ENCODE measurements at places on chromosomes 6 and 20.

DNA sequence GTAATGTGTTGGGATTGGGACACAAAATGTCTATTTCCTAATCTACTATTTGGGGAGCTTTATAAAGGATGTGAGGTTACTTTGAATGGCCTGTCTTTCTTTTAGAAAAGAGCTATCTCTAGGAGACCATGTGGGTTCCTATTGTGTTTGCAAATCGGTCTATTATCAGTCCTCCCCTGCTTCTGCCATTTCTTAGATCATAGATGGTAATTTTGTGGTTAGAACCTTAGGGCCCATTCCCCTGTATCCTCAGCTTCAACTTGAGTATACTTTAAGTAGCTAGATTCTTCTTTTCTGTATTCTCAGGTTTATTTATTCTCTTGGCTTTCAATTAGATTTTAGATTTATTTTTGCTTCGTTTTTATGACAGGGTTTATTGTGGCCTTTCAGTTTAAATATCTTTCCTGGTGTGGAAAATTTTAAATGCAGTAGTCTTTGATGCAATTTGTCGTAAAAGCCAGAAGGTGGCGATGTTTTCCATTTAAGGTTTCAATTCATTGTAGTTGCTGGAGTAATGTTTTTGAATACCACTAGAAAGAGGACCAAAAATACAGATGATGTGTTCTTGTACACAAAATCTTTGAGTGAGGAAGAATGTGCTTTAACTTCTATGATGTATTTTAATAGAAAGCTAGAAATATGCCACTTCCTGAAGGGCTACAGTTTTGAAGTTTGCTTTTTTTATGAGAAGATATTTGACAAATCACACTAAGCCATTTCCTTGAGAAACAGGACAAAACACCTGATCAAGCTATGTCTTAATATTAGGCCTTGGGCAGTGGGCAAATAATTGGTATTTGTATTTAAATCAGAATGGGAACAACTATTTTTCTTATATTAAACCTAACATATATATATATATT lies 20.3 kb downstream of the TBPL1 start:
- DNase-seq, result no peak

- no peak for DNase-seq
Measured at GRCh38 chr20:38628580-38629470, 27.2 kb downstream of the ARHGAP40 start.

DNA sequence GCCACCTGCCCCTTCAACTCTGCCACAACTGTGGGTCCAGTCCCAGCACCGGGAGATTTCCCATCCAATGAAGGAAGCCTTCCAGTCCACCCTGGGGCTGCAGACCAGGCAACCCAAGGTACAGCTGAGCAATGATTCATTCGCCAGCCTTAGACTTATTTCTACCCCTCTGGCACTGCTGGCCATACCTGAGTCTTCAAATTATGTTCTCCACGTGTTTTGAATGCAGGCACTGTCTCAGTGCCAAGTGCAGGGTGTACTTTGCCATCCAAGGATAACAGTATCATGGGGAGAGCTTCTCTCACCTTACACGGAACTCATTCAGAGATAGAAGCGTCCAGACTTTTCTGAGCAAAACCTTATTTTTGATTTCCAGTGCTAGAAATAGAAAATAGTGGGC lies 175.6 kb downstream of the ZFP64 start:
- DNase-seq, result no peak

DNA sequence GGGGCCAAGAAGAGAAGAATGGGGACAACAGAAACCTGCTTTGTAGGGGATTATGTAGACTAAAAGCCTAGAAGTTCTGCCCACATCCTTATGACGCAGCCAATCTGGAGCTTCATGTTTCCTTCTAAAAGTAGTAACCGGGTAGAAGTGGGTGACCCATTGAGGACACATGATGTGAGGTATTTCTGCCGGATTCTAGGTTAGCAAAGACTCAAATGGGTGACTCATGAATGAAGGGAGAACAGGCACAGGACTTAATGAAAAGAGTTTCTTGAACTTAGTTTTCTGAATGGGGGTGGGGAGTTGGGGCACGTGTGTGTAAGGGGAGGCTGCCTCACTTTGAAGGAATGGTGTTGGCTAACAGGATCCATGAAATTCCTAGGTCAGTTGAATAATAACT lies 68.8 kb downstream of the CDS2 start:
- DNase-seq, result no peak

DNA sequence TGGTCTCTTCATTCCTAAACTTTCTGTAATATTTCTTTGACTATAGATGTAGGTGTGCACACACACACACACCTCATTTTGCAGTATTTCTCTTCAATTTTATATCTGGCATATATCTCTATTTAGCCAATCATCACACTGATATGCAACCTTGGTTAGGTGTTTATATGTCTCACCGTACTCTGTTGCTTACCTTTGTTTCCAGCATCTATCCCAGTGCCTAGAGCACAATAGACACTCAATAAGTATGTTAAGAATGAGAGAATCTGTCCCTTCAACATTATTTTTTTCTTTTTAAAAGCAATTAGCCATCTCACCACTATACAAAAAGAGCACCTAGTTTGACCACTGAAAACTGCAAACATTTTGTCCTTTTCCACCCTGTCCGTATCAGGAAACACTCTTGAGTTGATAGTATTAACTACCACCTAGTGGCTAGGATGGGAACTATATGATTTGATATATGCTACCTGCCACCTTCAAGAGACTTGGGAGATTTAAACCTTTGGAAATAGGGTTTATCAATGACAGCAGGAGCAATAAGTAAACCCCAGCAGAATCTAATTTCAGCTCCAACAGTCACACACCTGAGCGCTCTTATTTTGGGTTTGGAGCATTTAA lies 48.7 kb upstream of the RSPO3 start:
- no peak for DNase-seq

DNA sequence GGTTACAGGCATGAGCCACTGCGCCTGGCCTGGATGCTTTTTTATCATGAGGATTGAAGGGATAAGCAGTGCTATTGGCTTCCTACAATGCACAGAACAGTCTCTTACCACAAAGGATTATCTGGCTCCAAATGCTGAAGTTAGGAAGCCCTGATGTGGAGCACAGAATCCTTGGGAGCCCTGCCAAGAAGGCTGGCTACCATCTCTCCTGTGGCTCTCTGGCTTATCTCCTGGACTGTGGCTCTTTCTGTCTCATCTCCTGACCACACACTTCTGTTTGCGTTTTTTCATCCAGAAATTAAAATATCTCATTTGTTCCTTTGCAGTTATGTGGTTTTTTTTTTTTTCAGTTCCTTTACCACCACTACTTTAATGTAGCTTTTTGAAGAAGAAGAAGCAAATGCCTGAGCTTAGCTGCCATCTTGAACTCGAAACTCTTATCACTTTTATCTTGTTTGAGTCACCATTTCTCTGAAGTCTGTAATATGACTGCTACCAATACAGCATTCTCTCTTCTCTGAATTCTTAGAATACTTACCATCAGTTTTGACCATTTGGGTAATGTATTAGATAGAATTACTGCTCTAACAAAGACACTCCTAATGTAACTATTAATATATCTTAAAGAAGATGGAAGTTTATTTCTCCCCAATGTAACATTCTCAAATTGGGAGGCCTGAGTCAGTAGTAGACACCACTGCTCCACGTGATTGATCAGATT lies 1044.7 kb downstream of the KIF16B start:
- DNase-seq, result no peak

DNA sequence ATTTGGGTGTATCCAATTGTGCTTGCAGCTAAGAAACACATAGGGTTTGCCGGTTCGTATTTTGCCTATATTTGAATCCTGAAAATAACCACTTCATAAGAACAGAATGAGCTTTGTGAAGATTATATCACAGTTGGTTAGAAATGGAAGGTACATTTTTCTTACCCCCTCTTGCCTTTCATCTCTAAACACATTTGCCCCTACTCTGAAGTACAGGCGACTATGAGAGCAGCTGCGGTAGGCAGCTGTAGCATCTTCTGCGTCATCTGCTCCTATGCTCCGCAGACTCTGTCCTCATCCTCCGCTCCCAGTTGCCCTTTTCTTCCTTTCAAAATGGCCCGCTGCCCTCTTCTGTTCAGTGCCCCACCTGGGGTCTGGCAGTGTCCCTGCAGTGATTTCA lies 47.6 kb upstream of the REV3L start:
- DNase-seq, result no peak
